CD4-positive, alpha-beta T cell treated with Interferon alpha-2 for 1 hour (primary cell): ENCODE measurements at places on chromosomes 6 and 20.

DNA sequence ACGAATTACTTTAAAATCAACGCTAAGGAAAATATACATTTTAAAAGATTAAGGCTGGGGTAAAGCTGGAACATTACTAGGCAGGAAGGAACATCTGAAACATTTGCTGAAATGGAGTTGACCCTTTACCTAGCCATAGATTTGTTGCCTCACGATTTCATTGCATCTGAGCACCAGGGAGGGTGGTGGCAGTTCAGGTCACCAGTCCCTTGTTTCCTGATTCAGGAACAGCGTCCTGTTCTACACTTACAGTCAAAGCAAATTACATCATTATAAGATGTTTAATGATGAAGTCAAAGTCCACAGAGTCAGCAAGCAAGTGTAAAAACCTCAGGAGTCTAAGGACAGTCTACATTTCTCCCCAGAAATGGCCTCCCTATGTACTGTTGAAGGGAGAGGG is 9.0 kb upstream of the MICA start:
- DNase-seq: no peak

DNA sequence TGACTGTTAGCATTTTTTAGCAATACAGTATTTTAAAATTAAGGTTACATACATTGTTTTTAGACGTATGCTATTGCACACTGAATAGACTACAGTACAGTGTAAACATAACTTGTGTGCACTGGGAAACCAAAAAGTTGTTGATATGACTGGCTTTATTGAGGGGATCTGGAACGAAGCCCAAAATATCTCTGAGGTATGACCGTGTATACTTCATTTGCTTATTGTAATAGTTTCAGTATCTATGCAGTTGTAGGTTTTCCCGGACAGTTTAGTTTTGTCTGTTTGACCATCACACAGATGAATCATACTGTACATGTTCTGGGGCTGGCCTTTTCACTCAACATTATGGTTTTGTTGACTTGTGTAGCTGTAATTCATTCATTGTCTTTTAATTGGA is 6.9 kb upstream of the ZBTB12 start:
- DNase-seq: no peak

DNA sequence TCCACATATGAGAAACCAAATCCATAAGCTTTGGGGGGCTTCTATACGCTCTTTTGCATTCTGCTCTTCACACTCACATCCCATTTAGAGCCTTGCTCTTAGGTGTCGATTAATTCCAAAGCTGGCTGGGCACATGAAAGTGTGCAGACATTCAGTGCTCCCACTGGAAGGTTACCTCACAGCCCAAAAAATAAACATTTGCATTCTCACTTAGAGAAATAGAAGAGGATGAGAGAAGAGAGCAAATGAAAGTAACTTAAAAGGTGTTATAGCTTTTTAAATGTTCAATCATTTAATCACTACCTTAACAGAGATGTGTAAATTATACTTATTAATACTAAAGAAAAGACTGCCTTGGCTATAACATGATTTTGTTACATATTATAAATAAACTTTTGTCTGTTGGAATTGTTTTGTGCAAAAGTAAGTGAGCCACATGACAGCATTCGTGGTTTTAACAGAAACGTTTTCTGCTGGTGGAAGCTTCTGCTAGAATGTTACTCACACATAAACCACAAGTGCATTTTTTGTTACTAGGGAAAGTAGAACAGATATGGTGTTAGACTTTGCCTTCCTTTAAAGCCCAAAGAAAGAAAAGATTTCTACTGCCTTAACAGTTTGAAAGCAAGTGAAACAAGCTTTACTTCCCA is 116.7 kb downstream of the SIM1 start:
- no peak for DNase-seq

GRCh38 chr6:103534095-103534494 is 1325.6 kb downstream of the HACE1 start:
- no peak for DNase-seq

GRCh38 chr6:115270953-115271352 is 789.7 kb downstream of the FRK start:
- no peak for DNase-seq

- DNase-seq: no peak
Observed at GRCh38 chr6:121135425-121135824, 198.9 kb downstream of the TBC1D32 start.

GRCh38 chr6:82337688-82338257 is 25.8 kb upstream of the TPBG start:
- DNase-seq: no peak

DNA sequence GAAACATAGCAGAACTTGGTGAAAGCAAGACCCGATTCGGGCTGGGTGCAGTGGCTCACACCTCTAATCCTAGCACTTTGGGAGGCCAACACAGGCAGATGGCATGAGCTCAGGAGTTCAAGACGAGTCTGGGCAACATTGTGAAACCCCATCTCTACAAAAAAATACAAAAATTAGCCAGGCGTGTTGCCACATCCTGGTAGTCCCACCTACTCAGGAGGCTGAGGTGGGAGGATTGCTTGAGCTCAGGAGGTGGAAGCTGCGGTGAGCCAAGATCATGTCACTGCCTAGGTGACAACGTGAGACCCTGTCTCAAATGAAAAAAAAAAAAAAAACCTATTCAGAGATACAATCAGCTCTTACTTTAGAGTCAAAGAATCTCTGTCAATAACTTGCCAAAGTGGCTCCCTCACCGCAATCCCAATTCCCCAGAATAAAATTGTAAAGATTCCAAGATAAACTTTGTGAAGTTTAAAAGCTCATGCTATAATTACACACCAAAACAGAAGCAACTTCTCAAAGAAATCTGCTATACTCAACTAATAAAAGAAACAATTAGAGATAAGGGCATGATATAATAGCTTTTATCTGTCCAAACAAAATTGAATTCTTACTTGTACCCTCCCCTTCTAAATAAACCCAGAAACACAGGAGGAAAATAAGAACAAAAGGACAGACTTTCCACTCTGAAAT is 33.6 kb downstream of the CDK19 start:
- no peak for DNase-seq

DNA sequence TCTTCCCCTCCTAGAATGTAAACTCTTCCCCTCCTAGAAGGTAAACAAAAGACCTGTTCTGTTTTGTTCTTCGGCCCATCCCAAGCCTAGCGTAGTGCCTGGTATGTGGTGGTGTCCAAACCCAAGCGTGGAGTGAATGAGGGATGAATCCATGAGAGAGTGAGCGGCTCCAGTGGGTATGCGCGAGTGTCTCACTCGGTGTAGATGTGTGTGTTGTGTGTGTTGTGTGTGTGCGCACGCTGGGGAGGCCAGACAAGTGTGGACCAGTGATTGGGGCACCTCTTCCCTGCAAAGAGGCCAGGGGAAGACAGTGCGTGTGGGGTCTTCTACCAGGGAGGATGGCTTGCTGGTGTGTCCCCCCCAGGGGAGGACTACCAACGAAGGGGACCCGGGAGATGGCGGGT is 392 bp upstream of the SLC2A10 start:
- no peak for DNase-seq

GRCh38 chr6:112289038-112289566 is 34.7 kb upstream of the LAMA4 start:
- no peak for DNase-seq

- no peak for DNase-seq
Observed at GRCh38 chr20:16178546-16179135, 394.6 kb downstream of the KIF16B start.

DNA sequence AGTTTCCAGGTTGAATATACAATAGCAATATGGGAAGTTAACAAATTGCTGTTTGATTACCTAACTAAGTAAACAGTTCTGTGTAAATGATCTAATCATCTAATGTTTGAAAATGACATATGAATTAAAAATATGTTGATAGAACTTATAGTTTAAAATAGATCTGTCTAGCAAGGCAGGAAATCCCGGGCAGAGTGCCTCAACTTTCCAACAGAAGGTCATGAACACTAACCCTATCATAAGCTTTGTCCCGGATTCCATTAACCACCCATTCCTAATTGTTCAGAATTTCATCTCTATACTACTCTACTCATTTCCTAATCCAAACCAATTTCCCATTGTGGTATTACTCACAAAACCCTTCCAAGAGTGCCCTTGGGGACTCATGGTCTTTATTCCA is 10.2 kb downstream of the TAAR1 start:
- no peak for DNase-seq

DNA sequence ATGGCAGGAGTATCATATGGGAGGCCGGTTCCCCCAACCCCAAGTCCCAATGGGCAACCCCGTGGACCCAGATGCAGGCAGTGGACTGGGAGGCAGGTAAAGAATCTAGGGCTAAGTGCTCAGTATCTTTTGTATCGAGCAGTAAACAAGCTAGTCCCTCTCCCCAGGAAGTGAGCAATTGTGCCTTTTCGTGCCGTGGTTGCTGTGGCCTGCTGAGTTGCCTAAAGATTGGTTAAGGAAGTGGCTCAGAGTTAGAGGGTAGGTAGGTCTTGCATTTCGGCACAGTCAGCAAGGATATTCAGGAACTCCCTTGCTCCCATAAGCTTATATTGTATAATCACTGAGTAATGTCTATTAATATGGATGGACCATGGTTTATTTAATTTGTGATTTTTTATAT is 1.3 kb upstream of the DNAH8 start:
- peak; percentile 43 for DNase-seq

DNA sequence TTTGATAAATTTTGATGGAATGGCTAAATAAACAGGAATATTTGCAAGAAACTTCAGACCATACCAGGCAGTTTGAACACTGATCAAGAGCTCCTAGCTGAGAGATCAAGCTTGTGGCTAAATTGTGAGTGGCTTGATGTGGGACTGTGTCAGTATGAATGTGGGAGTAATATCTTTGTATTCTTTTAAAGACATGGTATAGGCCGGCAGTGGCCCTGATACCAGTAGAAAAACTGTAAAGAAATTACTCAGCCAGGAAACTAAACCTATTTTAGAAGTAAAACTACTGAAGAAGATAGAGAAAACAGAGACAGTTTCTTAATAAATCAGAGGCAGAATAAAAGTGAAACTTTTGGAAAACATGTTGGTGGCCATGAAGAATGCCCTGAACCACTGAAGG is 608.4 kb upstream of the SYNCRIP start:
- DNase-seq: no peak

DNA sequence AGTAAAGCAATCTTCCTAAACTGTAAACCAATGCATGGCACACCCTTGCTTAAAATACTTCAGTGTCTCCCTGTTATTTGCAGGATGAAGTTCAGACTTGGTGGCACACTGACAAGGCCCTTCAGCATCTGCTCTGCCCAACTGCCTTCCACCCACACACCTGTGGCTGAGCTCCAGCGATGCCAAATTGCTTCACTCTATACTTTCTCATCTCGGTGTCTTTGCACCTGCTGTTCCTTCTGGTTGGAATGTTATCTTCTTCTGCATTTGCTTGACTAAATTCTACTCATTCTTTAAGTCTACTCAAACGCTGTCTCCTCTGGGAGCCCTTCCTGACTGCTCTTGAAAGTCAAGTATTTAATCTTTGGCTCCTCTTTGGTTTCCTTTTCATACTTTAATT is 100.1 kb upstream of the SUPT3H start:
- DNase-seq: no peak

DNA sequence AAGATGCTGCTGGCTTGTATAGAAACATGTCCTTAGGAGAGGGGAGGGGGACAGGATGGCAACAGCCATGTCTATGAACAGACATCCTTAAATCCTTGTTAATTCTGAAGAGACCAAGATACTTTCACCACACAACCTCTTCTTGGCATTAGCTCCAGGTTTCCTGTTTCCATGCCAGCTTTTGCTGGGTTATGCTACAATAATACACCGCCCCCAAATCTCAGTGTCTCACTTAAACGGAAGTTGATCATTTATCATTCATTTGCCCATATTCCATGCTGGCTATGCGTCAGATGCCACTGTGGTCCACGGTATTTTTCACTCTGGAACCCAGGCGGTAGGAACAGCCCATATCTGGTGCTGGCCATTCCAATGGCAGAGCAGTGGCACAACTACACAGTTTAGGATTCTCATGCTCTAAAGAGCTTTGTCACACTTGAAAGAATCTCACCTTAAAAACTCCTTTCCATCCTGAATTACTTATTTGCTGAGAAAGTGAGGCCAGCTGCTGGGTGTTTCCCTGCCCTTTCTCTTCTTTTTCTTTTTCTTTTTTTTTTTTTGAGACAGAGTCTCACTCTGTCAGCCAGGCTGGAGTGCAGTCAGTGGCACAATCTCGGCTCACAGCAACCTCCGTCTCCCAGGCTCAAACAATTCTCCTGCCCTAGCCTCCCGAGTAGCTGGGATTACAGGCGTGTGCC is 3.7 kb upstream of the RNASET2 start:
- no peak for DNase-seq

DNA sequence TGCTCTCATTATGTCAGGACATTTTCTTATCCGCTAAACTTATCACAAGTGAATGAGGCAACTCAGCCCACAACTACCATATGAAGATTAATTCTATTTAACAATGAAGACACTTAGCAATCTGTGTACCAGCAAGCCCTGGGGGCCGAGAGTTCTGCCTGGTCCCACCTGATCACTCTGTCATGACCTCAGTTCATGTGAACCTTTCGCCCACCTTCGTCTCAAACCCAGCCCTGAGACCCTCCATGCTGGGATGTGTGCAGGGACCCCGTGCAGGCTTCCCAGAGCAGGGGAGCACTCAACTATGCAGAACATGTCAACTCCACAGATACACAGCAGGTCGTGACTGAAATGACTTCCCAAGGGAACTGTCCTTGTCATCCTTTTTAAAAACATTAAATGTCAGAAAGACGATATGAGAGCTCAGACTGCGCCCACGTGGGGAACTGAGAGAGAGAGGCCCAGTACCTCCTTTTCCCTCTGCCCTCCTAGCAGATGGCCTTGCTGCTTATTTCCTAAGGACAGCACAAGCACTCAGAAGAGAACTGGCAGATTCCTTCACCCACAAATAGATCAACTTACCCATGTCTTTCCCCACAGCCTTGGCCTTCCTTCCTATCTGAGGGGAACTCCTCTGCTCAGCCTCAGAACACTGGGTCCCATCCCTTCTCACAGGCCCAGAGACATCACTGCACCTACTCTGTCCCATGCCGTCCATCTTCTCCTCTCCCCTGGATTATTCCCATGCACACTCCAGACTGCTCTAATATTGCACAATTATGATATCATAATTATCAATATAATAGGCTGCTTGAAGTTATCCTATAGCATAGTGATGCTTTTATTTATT is 11.5 kb downstream of the ABHD12 start:
- DNase-seq: no peak

DNA sequence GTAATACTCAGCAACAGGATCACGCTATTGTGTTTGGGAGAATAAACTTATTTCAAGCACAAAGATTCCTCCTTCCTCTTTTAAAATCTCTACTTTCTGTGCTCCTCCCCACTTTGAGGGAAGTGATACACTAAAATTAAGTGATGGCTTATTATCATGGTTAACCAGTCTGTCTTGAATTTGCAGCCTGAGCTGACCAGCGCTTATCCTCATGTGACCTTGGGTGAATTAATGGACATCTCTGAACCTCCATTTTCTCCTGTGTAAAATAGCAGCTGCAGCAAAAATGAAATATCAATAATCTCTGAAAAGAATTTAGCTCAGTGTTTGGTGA is 222.6 kb downstream of the BCAS1 start:
- no peak for DNase-seq

DNA sequence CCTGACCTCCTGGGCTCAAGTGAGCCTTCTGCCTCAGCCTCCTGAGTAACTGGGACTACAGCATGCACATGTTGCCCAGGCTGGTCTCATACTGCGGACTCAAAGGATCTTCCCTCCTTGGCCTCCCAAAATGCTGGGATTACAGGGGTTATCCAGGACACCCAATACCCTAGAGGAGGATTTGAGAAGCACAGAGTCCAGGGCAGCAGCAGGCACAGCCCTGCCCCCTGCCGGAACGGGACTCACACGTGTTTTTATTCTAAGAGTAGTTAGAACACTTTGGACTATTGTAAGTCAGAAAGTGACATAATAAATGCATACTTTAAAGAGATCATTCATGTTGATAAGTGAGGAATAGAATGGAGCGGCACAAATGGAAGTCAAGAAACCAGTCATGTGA is 80.2 kb downstream of the C6orf118 start:
- no peak for DNase-seq
